ENCODE measurements at places on chromosomes 1 and 21. TPM values are rescaled to one million over a fixed set of nuclear protein-coding genes. Genes with fewer than 3 reads are reported as not detected.

DNA sequence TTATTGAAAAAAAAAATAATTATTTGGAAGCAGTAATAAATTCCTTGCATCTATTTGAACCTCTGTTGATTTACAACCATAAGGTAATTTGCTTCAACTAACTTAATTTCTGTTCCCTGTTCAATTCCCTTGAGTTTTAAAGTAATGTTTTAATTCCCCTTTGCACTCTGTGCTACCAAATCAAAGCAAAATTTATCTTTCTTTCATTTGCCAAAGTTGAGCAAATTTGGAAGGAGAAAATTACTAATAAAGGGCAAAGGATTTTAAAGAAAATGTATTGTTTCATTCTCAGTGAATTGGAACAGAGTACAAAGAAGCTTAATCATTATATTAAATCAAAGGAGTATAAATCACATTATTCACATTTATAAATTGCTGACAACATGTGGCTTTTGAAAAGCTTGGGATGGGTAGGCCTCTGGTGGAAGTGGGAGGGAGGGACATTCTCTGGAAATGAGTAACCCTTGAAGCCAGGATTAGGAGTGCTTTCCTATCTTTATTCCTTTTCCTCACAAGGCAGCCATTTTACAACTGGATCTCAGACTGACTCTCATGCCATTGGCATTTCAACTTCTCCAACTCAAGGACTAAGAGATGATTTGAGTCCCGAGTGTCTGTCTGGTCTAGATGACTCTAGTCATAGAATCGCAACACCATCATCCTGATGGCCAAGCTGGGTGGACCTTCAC lies 331.6 kb upstream of the DUSP10 start:
- no peaks in the 10 kb centered on the region for H3K36me3 ChIP-seq
- peak overlapping the region; percentile 55 for H3K4me3 ChIP-seq
- H3K27me3 ChIP-seq, result no peaks in the 10 kb centered on the region
- peak overlapping the region; percentile 92 for H3K27ac ChIP-seq
- DNase-seq, result peak; percentile 92
- peaks cover 40% of the 10 kb centered on the region for H3K4me1 ChIP-seq

GRCh38 chr21:43613755-43614638 lies 45.3 kb downstream of the HSF2BP start:
- H3K4me3 ChIP-seq, result no peak overlapping the region
- H3K27me3 ChIP-seq, result no peaks in the 10 kb centered on the region
- H3K36me3 ChIP-seq, result no peaks in the 10 kb centered on the region
- no peak for DNase-seq

DNA sequence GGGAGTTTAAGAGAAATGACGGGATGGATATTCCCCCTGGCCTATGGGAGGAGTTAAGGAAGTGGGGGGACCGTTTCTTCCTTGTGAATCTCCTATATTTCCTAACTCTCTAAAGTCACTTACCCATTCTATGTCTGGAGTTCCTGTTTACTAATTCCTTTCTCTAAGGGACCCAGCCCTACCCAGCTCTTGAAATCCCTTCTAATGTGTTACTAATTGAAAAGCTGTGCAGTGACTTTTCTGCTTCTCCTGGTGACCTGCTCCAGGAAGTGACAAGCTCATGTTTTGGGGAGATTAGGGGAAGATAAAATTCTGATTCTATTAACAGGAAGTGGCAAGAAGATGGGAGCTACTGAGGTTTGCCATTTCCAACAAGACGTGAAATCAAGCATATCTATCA lies 4.0 kb upstream of the SAMSN1 start:
- no peaks in the 10 kb centered on the region for H3K4me1 ChIP-seq
- H3K27ac ChIP-seq, result no peak overlapping the region
- DNase-seq, result no peak
- H3K27me3 ChIP-seq, result no peaks in the 10 kb centered on the region

DNA sequence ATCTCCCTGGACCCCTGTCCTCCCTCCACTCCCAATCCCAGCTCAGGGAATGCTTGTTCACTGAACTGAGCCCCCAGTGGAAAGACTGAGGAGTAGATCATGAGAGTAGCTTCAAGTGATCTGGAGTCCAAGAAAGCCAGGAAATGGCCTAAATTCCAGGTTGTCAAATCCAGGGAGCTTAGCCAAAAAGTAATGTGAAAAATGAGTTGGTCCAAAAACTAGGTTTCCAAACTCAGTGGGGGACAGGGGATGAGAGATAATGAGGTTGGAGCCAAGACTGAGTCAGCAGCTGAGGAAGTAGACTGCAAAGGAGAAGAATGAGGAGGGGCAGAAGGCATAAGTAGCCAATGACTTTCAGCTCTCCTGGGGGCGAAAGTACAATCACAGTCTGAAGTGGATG lies 284.1 kb upstream of the BEND5 start:
- no peaks in the 10 kb centered on the region for H3K36me3 ChIP-seq
- no peaks in the 10 kb centered on the region for H3K4me1 ChIP-seq
- no peaks in the 10 kb centered on the region for H3K27me3 ChIP-seq

DNA sequence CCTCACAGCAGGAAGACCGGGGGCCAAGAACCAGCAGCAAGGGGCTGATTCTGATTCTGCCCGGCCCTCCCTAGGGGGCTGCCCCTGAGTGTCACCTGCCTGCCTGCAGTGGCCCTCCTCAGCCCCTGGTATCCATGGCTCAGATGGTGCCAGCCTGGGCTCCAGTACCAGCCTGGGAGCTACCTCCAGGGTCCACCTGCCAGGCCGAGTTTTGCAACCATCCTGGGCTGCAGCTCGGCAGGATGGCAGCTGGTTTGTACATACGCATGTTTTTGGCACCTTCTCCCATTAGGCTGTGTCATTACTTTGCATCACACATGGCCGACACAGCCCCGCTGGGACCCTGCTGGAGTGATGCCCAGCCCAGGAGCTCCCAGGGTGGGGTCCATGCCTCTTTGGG lies 93.3 kb upstream of the WNT4 start:
- no peak overlapping the region for H3K27ac ChIP-seq
- peaks cover 41% of the 10 kb centered on the region for H3K27me3 ChIP-seq
- H3K36me3 ChIP-seq, result no peaks in the 10 kb centered on the region
- H3K4me1 ChIP-seq, result no peaks in the 10 kb centered on the region
- DNase-seq, result no peak
- H3K4me3 ChIP-seq, result no peak overlapping the region

GRCh38 chr1:29284286-29284960 lies 48.1 kb downstream of the PTPRU start:
- peaks cover 22% of the 10 kb centered on the region for H3K4me1 ChIP-seq
- no peak for DNase-seq
- no peak overlapping the region for H3K4me3 ChIP-seq
- H3K27me3 ChIP-seq, result peaks cover 3% of the 10 kb centered on the region

- no peaks in the 10 kb centered on the region for H3K27me3 ChIP-seq
- no peak overlapping the region for H3K4me3 ChIP-seq
- no peak for DNase-seq
- peaks cover 19% of the 10 kb centered on the region for H3K4me1 ChIP-seq
Measured at GRCh38 chr1:41514381-41514780, 29.9 kb upstream of the EDN2 start.

GRCh38 chr1:68346188-68346808 lies 103.5 kb downstream of the RPE65 start:
- H3K4me1 ChIP-seq, result peaks cover 14% of the 10 kb centered on the region
- H3K4me3 ChIP-seq, result no peak overlapping the region
- no peak for DNase-seq
- H3K27me3 ChIP-seq, result peaks cover 16% of the 10 kb centered on the region
- H3K36me3 ChIP-seq, result no peaks in the 10 kb centered on the region

- no peaks in the 10 kb centered on the region for H3K36me3 ChIP-seq
Measured at GRCh38 chr1:156150333-156151011, 2.9 kb upstream of the SEMA4A start.

DNA sequence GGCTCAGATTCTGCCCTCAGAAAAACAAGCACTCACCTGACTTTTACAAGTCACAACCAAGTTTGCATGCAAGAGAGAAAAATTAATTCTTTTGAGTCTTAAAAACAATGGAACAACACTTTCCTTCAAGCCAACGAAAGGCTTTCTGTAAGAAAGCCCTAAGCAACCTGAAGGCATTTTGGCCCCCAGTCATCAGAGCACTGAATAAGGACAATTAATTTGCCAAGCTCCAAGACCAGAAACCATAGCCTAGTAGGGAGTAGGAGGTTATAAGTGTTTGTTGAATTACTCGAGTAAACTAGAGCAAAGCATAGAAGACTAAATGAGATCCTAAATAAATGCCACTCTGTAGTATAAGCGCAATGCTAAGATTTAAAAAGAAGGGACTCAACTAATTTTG lies 4.7 kb downstream of the TGFBR3 start:
- H3K27ac ChIP-seq, result no peak overlapping the region
- peaks cover 1% of the 10 kb centered on the region for H3K27me3 ChIP-seq
- no peak for DNase-seq
- no peaks in the 10 kb centered on the region for H3K36me3 ChIP-seq
- peaks cover 46% of the 10 kb centered on the region for H3K4me1 ChIP-seq
- no peak overlapping the region for H3K4me3 ChIP-seq

DNA sequence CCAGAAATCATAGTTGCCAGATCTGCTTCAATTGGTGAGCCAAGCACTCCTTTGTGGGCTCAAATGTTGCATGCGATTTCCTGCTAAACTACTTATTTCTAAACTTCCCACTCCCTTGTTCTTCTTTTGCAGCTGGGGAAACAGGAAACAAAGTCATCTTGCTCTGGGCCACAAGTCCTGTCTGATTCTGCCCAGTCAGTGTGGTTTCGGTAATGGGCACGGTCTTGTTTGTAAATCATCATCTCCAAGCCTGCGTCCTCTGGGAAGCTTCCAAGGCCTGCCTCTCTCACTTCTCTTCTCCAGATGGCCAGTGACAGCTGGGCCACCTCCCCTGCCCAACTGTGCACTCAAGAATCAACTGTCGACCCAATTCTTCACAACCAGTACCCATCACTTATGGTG lies 4.4 kb downstream of the S100A8 start:
- peaks cover 17% of the 10 kb centered on the region for H3K27me3 ChIP-seq
- no peak for DNase-seq
- no peaks in the 10 kb centered on the region for H3K36me3 ChIP-seq
- H3K4me3 ChIP-seq, result no peak overlapping the region
- no peaks in the 10 kb centered on the region for H3K4me1 ChIP-seq

- no peaks in the 10 kb centered on the region for H3K36me3 ChIP-seq
- no peak for DNase-seq
- peaks cover 7% of the 10 kb centered on the region for H3K4me1 ChIP-seq
- no peak overlapping the region for H3K27ac ChIP-seq
- no peak overlapping the region for H3K4me3 ChIP-seq
- peaks cover 21% of the 10 kb centered on the region for H3K27me3 ChIP-seq
Measured at GRCh38 chr1:20405051-20405754, 80.8 kb downstream of the CAMK2N1 start.

Gene ACTL8
- total RNA-seq, result not detected
